Left lung (tissue), 14 donors: ENCODE measurements at places on chromosomes 2 and 18. TPM values are rescaled to one million over a fixed set of nuclear protein-coding genes. Genes with fewer than 3 reads are reported as not detected.

GRCh38 chr18:29652797-29653196, 1389.7 kb downstream of the DSC3 start:
- no peak for DNase-seq

The FKBP1B gene
- polyA plus RNA-seq = 11.7 TPM

The BOLL gene
- polyA plus RNA-seq = not detected

The TTC32 gene
- 34.6 TPM for polyA plus RNA-seq
